ENCODE measurements at places on chromosomes 7 and 10. TPM values are rescaled to one million over a fixed set of nuclear protein-coding genes. Genes with fewer than 3 reads are reported as not detected.

DNA sequence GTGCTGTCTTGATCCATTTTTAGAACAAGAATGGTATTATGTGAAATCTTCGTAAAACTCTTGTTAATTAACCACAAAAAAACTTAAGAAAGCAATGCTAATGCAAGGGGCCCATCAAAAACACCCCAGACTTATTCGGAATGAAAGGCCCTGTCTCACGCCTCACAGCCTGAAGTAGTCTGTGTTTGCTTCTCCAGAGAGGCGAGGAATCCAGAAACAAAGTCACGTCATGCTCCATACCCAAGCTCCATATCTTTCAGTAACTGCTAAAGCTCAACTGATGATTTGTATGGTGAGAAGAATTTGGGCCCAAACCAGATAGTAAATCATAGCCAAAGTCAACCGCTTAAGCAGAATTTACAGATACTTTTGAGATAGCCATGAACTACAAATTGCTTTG is 155.4 kb downstream of the ATE1 start:
- DNase-seq, result no peak

GRCh38 chr10:124627866-124628675 is 116.1 kb downstream of the FAM53B start:
- no peak for DNase-seq

GRCh38 chr10:104327745-104328645 is 10.3 kb downstream of the ITPRIP start:
- DNase-seq, result peak; percentile 49

- no peak for DNase-seq
Measured at GRCh38 chr10:6044751-6045313, 17.3 kb downstream of the IL2RA start.

- no peak for DNase-seq
Measured at GRCh38 chr10:117762819-117763172, 220.2 kb downstream of the EMX2 start.

DNA sequence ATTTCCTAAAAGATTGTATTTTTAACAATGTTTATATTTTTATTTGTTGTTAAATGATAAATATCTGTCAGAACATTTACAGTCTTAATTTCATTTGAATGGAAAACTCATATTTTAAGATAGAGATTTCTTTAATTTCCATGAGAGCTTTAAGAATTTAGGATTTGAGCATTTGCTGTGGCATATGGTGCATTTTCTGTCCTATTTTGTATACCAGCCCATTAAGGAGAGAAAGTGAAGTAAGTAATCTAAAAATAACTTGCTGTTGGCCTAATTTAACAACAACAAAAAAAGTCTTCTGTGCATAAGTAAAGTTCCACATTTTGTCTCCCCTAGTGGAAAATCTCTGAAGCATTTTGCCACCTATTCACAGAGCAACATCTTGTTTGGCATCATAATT is 190.9 kb upstream of the PPP1R3A start:
- no peak for DNase-seq

GRCh38 chr10:61301575-61301974 is 151.6 kb downstream of the TMEM26 start:
- no peak for DNase-seq

SNX10 gene
- 8.7 TPM for total RNA-seq

IL6 gene
- not detected for total RNA-seq

PCLO gene
- 0.03 TPM for total RNA-seq
